ENCODE measurements at places on chromosomes 5 and 9. TPM values are rescaled to one million over a fixed set of nuclear protein-coding genes. Genes with fewer than 3 reads are reported as not detected.

POU5F2 gene
- total RNA-seq = 0.02 TPM

FBP1 gene
- total RNA-seq = not detected

PCDHB5 gene
- total RNA-seq = 1.1 TPM

QRFP gene
- not detected for total RNA-seq

TMEM174 gene
- not detected for total RNA-seq

INSL6 gene
- total RNA-seq = not detected

TNC gene
- 0.58 TPM for total RNA-seq

BTNL8 gene
- total RNA-seq = not detected

SLC25A46 gene
- total RNA-seq = 33.7 TPM

FAM221B gene
- total RNA-seq = not detected

DOK3 gene
- 3.9 TPM for total RNA-seq

ADRA1B gene
- 15.9 TPM for total RNA-seq

Measured in A549 treated with dexamethasone at 1 μM for 4 hours (cell line).